RWPE2 (cell line): ENCODE measurements at places on chromosomes 6 and 20.
A peak's percentile ranks its signal among the peaks of the same experiment; 100 is the strongest.

- no peaks in the 10 kb centered on the region for H3K36me3 ChIP-seq
- H3K27ac ChIP-seq: no peak overlapping the region
- DNase-seq: no peak
- H3K4me3 ChIP-seq: no peak overlapping the region
- H3K4me1 ChIP-seq: no peaks in the 10 kb centered on the region
Observed at GRCh38 chr6:25670793-25671513, 18.9 kb downstream of the SCGN start.

- H3K4me3 ChIP-seq: no peak overlapping the region
- H3K27me3 ChIP-seq: no peaks in the 10 kb centered on the region
- no peak overlapping the region for H3K27ac ChIP-seq
- peaks cover 5% of the 10 kb centered on the region for H3K4me1 ChIP-seq
Observed at GRCh38 chr20:35293303-35294292, 1.4 kb upstream of the FAM83C start.

- H3K27me3 ChIP-seq: no peaks in the 10 kb centered on the region
- H3K4me3 ChIP-seq: no peak overlapping the region
- DNase-seq: no peak
- no peaks in the 10 kb centered on the region for H3K4me1 ChIP-seq
- H3K36me3 ChIP-seq: no peaks in the 10 kb centered on the region
- no peak overlapping the region for H3K27ac ChIP-seq
Observed at GRCh38 chr20:39290575-39290974, 328.4 kb downstream of the DHX35 start.

DNA sequence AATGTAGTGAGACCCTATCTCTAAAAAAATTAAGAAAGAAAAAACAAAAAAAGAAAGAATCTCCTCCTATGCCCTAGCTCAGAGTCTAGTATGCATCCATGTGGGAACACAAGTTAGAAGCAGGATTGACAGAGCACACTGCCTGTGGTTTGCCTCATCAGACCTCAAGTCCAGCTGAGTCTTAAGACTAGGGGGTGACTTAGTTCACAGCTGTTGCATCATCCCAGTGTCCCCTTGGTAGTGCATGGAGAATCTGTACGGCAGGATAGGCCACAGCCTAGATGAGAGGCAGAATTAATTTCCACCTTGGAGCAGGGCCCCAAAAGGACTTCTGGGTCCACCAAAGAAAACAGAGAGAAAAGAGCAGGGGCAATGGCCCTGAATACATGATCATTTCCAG is 13.7 kb downstream of the PNPLA1 start:
- H3K4me1 ChIP-seq: no peaks in the 10 kb centered on the region
- peaks cover 3% of the 10 kb centered on the region for H3K27me3 ChIP-seq
- H3K36me3 ChIP-seq: no peaks in the 10 kb centered on the region
- no peak for DNase-seq
- no peak overlapping the region for H3K27ac ChIP-seq
- no peak overlapping the region for H3K4me3 ChIP-seq

DNA sequence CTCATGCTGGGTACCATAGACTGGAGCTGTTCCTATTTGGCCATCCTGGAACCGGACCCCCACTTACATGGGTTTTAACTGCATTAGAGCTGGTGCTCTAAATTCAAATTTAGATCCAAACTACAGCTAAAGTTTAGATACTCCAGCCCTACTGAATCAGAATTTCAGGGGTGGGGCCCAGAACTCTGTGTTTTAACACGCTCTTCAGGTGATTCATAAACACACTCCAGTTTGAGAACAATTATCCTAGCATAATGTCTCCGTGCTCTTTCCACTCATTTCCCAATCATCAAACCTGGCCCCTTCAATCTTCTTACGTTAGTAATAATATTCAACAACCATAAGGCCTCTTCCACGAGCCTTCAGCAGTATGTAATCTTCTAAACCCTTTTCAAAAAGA is 15.3 kb downstream of the TRPC4AP start:
- H3K4me3 ChIP-seq: no peak overlapping the region
- H3K27me3 ChIP-seq: no peaks in the 10 kb centered on the region
- DNase-seq: no peak

GRCh38 chr20:41248368-41249024 is 69.0 kb downstream of the ZHX3 start:
- H3K4me1 ChIP-seq: peaks cover 59% of the 10 kb centered on the region
- peak overlapping the region; percentile 99 for H3K27ac ChIP-seq
- no peak overlapping the region for H3K4me3 ChIP-seq
- H3K36me3 ChIP-seq: peaks cover 9% of the 10 kb centered on the region; the same call in 1 of the 2 replicates
- H3K27me3 ChIP-seq: no peaks in the 10 kb centered on the region

- no peak overlapping the region for H3K4me3 ChIP-seq
- DNase-seq: no peak
- no peaks in the 10 kb centered on the region for H3K27me3 ChIP-seq
- H3K27ac ChIP-seq: no peak overlapping the region
- no peaks in the 10 kb centered on the region for H3K4me1 ChIP-seq
- H3K36me3 ChIP-seq: no peaks in the 10 kb centered on the region
Observed at GRCh38 chr6:9610620-9611415, 804.1 kb downstream of the TFAP2A start.

- no peaks in the 10 kb centered on the region for H3K36me3 ChIP-seq
- no peaks in the 10 kb centered on the region for H3K4me1 ChIP-seq
- H3K27me3 ChIP-seq: no peaks in the 10 kb centered on the region
- no peak overlapping the region for H3K27ac ChIP-seq
Observed at GRCh38 chr6:125486881-125487280, 185.1 kb upstream of the HDDC2 start.

GRCh38 chr6:32621372-32621771 is 15.8 kb upstream of the HLA-DQA1 start:
- H3K27ac ChIP-seq: no peak overlapping the region
- H3K27me3 ChIP-seq: no peaks in the 10 kb centered on the region
- no peaks in the 10 kb centered on the region for H3K36me3 ChIP-seq
- H3K4me3 ChIP-seq: no peak overlapping the region

GRCh38 chr20:23325107-23325506 is 25.5 kb upstream of the NXT1 start:
- no peaks in the 10 kb centered on the region for H3K36me3 ChIP-seq
- DNase-seq: no peak
- no peak overlapping the region for H3K4me3 ChIP-seq

- no peak overlapping the region for H3K4me3 ChIP-seq
- no peaks in the 10 kb centered on the region for H3K27me3 ChIP-seq
- H3K36me3 ChIP-seq: no peaks in the 10 kb centered on the region
- DNase-seq: no peak
- H3K27ac ChIP-seq: no peak overlapping the region
Observed at GRCh38 chr20:61657721-61658377, 405.8 kb downstream of the CDH4 start.

DNA sequence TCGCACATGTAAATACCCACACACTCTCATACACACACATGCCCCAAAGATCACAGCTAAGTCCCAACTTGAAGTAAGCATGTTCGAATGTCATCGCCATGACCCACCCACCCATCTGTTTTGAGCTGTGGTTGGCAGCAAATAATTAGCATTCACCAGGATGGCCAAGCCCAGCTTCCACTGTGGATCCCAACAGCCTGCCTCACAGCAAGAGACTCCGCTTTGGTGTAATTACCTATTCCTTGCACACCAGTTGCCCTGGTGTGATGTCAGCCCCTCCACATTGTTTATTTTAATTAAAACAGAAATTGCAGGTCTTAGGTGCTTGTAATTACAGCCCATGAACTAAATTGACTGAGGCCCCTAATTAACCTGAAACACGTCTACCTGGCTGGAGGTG is 81.1 kb downstream of the MAFB start:
- H3K4me1 ChIP-seq: peaks cover 3% of the 10 kb centered on the region
- H3K36me3 ChIP-seq: no peaks in the 10 kb centered on the region
- no peak for DNase-seq
- no peak overlapping the region for H3K27ac ChIP-seq

DNA sequence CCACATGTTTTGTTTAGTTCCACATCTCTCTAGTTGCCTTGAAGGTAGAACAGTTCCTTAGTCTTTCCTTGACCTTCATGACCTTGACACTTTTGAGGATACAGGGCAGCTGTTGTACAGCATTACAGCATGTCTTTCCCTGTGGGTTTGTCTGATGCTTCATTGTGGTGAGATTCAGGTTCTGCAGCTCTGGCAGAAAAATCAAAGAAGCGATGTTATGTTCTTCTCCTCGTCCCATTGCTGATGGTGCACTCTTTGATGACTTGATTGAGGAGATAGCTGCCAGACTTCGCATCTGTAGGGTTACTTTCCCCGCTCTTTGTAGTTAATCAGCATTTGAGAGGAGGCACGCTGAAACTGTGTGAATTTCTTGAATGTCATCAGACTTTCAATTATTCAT is 12.0 kb downstream of the CEBPB start:
- no peaks in the 10 kb centered on the region for H3K36me3 ChIP-seq
- H3K4me3 ChIP-seq: no peak overlapping the region
- H3K27ac ChIP-seq: no peak overlapping the region
- no peak for DNase-seq

DNA sequence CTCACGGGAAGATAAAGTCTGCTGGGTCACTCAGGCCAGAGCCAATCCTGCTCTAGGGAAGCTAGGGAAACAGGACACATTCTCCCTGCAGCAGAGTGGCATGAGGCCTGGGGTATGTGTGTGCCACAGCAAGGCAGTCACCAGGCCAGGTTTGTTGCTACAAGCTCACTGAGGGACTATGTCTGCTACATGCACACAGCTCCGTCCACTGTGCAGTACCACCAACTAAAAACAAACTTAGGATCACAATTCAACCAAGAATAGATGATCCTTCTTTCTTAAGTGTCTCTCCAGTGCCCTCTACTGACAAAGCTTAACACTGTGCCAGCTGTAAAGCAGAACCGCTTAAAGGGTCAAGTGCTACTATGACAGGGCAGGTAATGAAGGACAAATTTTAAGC is 192.5 kb downstream of the PTPRK start:
- no peaks in the 10 kb centered on the region for H3K4me1 ChIP-seq

GRCh38 chr20:16057651-16058050 is 515.6 kb downstream of the KIF16B start:
- H3K27ac ChIP-seq: no peak overlapping the region
- no peak overlapping the region for H3K4me3 ChIP-seq
- no peaks in the 10 kb centered on the region for H3K4me1 ChIP-seq
- DNase-seq: no peak
- H3K36me3 ChIP-seq: no peaks in the 10 kb centered on the region

- no peak overlapping the region for H3K27ac ChIP-seq
- H3K4me1 ChIP-seq: no peaks in the 10 kb centered on the region
- H3K27me3 ChIP-seq: no peaks in the 10 kb centered on the region
- H3K36me3 ChIP-seq: no peaks in the 10 kb centered on the region
- H3K4me3 ChIP-seq: no peak overlapping the region
Observed at GRCh38 chr6:10618409-10618808, 76.0 kb downstream of the C6orf52 start.

GRCh38 chr6:154606457-154606856 is 96.0 kb upstream of the CNKSR3 start:
- H3K4me1 ChIP-seq: no peaks in the 10 kb centered on the region
- H3K27me3 ChIP-seq: no peaks in the 10 kb centered on the region
- H3K27ac ChIP-seq: no peak overlapping the region

DNA sequence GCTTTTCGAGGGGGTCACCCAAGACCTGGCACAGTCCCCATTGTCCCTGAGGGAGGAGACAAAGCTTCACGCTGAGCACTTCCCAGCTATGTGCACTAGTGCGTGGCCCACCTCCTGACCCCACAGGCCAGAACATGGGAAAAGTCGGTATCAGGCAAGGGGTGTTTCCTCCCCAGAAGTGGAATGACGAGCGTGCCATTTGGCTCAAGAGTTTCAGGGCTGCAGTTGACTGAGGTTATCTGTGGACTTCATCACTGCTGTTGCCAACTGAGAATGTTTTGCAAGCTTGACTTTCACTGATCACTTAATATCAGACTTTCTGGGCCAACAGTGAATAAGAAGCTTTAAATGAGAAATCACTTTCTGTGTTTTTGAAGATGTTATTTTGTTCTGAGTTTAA is 137.0 kb upstream of the AFDN start:
- H3K27ac ChIP-seq: no peak overlapping the region
- no peak for DNase-seq
- H3K36me3 ChIP-seq: no peaks in the 10 kb centered on the region
- no peaks in the 10 kb centered on the region for H3K27me3 ChIP-seq

DNA sequence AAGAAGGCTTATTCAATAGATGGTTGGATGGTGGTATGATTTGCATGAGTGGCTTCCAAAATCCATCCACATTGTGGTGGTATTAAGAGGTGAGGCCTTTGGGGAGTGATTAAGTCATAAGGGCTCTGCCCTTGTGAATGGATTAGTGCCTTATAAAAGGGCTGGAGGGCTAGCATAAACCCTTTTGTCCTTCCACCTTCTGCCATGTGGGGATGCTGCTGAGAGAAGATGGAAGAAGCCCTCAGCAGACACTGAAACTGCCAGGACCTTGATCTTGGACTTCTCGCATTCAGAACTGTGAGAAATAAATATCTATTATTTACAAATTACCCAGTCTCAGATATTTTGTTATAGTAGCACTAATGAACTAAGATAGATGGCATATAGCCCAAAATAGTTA is 27.8 kb upstream of the SRPK1 start:
- H3K4me3 ChIP-seq: no peak overlapping the region
- H3K36me3 ChIP-seq: no peaks in the 10 kb centered on the region
- no peak overlapping the region for H3K27ac ChIP-seq
- DNase-seq: no peak
- no peaks in the 10 kb centered on the region for H3K27me3 ChIP-seq
- H3K4me1 ChIP-seq: peaks cover 5% of the 10 kb centered on the region

- DNase-seq: no peak
- no peak overlapping the region for H3K27ac ChIP-seq
- H3K4me3 ChIP-seq: no peak overlapping the region
- no peaks in the 10 kb centered on the region for H3K4me1 ChIP-seq
- H3K27me3 ChIP-seq: no peaks in the 10 kb centered on the region
- H3K36me3 ChIP-seq: no peaks in the 10 kb centered on the region
Observed at GRCh38 chr20:1953621-1954020, 40.2 kb downstream of the PDYN start.

DNA sequence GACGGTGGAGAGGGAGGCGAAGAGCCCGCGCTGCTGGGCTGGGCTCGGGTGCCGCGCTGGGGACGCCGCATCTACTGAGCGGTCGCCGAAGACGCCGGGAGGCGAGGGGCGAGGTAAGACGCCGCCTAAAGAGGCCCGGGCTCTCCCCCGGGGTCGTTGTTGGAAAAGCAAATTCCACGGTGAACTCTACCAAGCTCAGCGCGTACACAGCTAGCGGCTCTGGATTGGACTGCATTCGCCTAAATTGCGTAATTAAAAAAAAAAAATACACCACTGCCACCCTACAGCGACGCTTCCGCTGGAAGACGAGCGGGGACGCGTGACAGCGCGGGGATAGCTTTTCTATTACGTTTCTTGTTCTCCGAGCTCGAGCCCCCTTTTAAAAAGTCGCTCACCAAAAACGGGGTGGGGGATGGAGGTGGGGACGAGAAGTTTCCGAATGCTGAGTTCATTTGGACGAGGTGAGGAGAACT is 92.0 kb upstream of the PRDM1 start:
- H3K4me3 ChIP-seq: peak overlapping the region; percentile 60
- H3K36me3 ChIP-seq: no peaks in the 10 kb centered on the region
- peaks cover 13% of the 10 kb centered on the region for H3K4me1 ChIP-seq
- DNase-seq: no peak
- H3K27ac ChIP-seq: peak overlapping the region; percentile 21

- H3K27me3 ChIP-seq: no peaks in the 10 kb centered on the region
- no peaks in the 10 kb centered on the region for H3K36me3 ChIP-seq
- no peak for DNase-seq
- no peak overlapping the region for H3K4me3 ChIP-seq
Observed at GRCh38 chr6:163782436-163783003, 368.0 kb downstream of the QKI start.

GRCh38 chr6:2854396-2854982 is 12.8 kb upstream of the SERPINB1 start:
- peak overlapping the region; percentile 20 for H3K4me3 ChIP-seq
- no peaks in the 10 kb centered on the region for H3K27me3 ChIP-seq
- peaks cover 17% of the 10 kb centered on the region for H3K4me1 ChIP-seq
- peak overlapping the region; percentile 45 for H3K27ac ChIP-seq
